ENCODE measurements at places on chromosomes 6 and 20.

GRCh38 chr6:63799813-63800212 lies 164.2 kb downstream of the PHF3 start:
- no peak for DNase-seq
- H3K36me3 ChIP-seq = no peaks in the 10 kb centered on the region
- no peaks in the 10 kb centered on the region for H3K4me1 ChIP-seq
- H3K4me3 ChIP-seq = no peak overlapping the region
- peaks cover 4% of the 10 kb centered on the region for H3K27me3 ChIP-seq
- no peak overlapping the region for H3K27ac ChIP-seq

DNA sequence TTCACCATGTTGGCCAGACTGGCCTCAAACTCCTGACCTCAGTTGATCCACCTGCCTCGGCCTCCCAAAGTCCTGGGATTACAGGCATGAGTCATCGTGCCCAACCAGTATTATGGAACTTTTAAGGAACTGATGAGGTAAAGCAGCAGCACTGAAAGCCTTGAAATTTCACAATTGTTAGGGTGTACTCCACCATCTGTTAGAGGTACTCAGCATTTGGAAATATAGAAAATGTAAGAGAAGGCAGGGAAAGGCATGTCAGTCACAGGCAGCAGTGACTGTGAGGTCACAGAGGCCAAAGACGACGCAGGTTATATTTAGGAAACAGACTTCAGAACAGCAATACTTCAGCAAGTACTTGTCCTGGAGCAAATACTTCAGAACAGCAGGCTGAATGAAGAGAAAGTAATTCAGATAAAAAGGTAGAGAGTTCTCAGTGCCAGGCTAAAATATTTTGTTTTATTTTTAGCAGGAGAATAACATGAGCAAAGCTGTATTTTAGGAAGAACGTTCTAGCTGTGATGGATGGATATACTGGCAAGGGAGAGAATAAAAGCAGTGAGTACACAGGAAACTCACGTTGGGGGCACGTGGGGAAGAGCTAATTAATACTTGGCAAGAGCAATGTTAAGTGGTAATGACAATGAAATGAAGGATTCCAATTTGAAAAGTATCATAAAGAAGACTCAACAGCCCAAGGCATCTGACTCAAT lies 67.2 kb downstream of the DTNBP1 start:
- no peak overlapping the region for H3K4me3 ChIP-seq
- H3K27ac ChIP-seq = no peak overlapping the region
- H3K36me3 ChIP-seq = peaks cover 15% of the 10 kb centered on the region

DNA sequence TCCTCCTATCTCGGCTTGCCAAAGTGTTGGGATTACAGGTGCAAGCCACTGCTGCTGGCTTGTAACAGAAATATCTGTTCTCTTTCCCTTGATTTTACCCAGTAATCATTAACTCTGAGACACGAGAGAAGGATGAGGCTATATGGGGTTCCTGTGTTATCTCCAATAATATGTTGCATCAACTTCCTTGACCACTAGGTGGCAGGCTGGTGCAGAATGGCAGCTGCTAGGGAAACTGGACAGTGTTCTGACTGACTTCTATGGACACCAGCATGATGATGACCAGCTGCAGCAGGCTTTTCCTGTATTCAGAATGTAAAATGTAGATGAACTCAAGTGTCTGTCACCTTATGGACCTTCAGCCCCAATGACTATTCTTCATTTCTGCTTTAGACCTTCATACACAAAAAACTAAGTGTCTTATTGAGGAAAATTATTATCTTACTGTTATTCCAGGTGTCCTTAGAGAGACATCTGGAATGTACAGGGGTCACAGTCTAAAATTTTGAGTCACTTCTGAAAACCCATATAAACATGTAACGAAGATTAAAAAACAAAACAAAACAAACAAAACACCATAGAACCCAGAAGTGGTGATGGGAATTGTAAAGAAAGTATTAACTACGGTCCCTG lies 20.4 kb upstream of the CD109 start:
- H3K36me3 ChIP-seq = no peaks in the 10 kb centered on the region
- peaks cover 16% of the 10 kb centered on the region for H3K27me3 ChIP-seq
- no peak overlapping the region for H3K27ac ChIP-seq
- H3K4me3 ChIP-seq = no peak overlapping the region

GRCh38 chr20:45970646-45971424 lies 1.2 kb downstream of the ZNF335 start:
- DNase-seq = no peak
- H3K4me3 ChIP-seq = peak overlapping the region; percentile 78
- H3K27ac ChIP-seq = peak overlapping the region; percentile 99
- peaks cover 2% of the 10 kb centered on the region for H3K27me3 ChIP-seq
- H3K36me3 ChIP-seq = peaks cover 36% of the 10 kb centered on the region

GRCh38 chr20:56683077-56683865 lies 54.2 kb downstream of the TFAP2C start:
- H3K4me1 ChIP-seq = no peaks in the 10 kb centered on the region
- no peaks in the 10 kb centered on the region for H3K36me3 ChIP-seq
- no peak overlapping the region for H3K4me3 ChIP-seq
- no peaks in the 10 kb centered on the region for H3K27me3 ChIP-seq
- DNase-seq = no peak

All from activated CD4-positive, alpha-beta memory T cell treated with anti-CD3 and anti-CD28 coated beads, Interleukin-2, amount 10 ng/mL, durations not matched to agents 7 days and 5 days (primary cell).